AG04450 (cell line): ENCODE measurements at places on chromosomes 6 and 20.

- DNase-seq: no peak
Observed at GRCh38 chr6:28254121-28254519, 2.1 kb upstream of the ZKSCAN4 start.

- no peak for DNase-seq
Observed at GRCh38 chr6:25542984-25543910, 108.8 kb upstream of the SCGN start.

DNA sequence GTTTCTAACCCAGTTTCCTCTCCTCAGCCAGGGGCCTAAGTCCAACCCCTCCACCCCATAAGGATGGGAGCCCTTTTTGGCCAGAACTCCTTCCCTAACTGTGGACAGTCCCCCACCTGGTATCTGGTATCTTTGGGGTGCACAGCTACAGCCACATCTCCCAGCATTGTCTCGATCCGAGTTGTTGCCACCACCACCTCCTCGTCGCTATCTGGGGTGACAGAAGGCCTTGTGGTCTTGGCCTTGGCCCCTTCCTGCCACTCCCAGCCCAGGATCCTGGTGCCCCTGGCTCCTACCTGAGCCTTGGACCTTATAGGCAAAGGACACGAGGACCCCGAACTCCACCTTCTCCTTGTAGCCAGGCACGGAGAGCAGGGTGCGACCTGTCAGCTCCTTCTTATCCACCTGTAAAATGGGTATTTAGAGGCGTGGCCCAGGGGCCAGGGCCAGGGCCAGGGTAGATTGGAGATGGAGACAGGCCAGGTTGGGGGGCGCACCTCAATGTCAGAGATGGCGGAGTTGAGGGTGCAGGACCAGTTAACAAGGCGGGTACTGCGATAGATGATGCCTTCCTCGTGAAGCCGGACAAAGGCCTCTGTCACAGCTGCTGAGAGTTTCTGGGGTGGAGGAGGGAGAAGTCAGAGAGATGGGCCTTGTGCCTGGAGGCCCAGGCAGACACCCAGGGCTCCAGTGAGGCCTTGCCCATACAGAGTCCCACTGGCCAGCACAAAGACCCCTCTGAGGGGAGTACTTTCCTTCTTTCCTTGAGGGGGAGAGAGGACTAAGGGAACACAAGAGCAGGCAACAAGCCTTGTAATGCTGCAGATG lies 7.2 kb upstream of the VWA7 start:
- DNase-seq: no peak

DNA sequence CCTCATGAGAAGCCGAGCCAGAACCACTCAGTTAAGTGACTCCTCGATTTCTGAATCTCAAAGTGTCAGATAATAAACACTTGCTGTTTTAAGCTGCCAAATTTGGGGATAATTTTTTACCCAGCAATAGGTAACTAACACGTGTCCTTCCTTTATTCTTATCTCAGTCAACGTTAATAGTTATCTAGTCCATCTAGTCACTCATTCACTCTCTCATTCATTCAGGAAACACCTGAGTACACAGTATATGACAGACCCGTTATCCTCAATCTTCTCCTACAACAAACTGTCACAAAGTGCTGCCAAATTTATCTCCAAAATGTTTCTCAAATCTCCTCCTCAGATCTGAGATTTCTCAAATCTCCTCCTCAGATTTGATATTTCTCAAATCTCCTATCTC lies 13.1 kb downstream of the FAM184A start:
- DNase-seq: no peak

- DNase-seq: no peak
Observed at GRCh38 chr6:8389036-8389818, 46.1 kb downstream of the SLC35B3 start.
